ENCODE measurements at places on chromosomes 5 and 9. TPM values are rescaled to one million over a fixed set of nuclear protein-coding genes. Genes with fewer than 3 reads are reported as not detected.

BTNL3 gene
- total RNA-seq = not detected

ANKRD34B gene
- not detected for total RNA-seq

PCDHGA4 gene
- 2.2 TPM for total RNA-seq

DNAJC18 gene
- total RNA-seq = 15.8 TPM

SLC4A9 gene
- total RNA-seq = not detected

KLF9 gene
- total RNA-seq = 27.7 TPM

STX17 gene
- 26.9 TPM for total RNA-seq

C5orf58 gene
- not detected for total RNA-seq

TMOD1 gene
- total RNA-seq = 1.2 TPM

MTAP gene
- total RNA-seq = 64.7 TPM

SOHLH1 gene
- not detected for total RNA-seq

TMEM174 gene
- not detected for total RNA-seq

AHRR gene
- total RNA-seq = 6.8 TPM

ADCY2 gene
- total RNA-seq = not detected

SHISAL2B gene
- not detected for total RNA-seq

ZNF879 gene
- total RNA-seq = 3.6 TPM

HSD17B3 gene
- not detected for total RNA-seq

ZNF782 gene
- total RNA-seq = 6.2 TPM

GOLM1 gene
- total RNA-seq = 87.0 TPM

C1QTNF3 gene
- 0.80 TPM for total RNA-seq

RUSC2 gene
- total RNA-seq = 18.9 TPM

C5orf63 gene
- 2.7 TPM for total RNA-seq

CDH9 gene
- total RNA-seq = not detected

BRD8 gene
- 61.6 TPM for total RNA-seq

PCDHGC5 gene
- 1.1 TPM for total RNA-seq

FOXD4 gene
- total RNA-seq = 0.27 TPM

PGM5 gene
- total RNA-seq = 0.93 TPM

PKN3 gene
- total RNA-seq = 20.6 TPM

TAF11L5 gene
- not detected for total RNA-seq

EQTN gene
- total RNA-seq = not detected

TAF11L10 gene
- total RNA-seq = not detected

ANKRD31 gene
- total RNA-seq = 0.07 TPM

N4BP3 gene
- total RNA-seq = 16.0 TPM

SLC1A1 gene
- total RNA-seq = 27.1 TPM

PPP3R2 gene
- total RNA-seq = not detected

LCN10 gene
- total RNA-seq = not detected

TRPM3 gene
- 3.1 TPM for total RNA-seq

TAF11L6 gene
- not detected for total RNA-seq
